Naive thymus-derived CD8-positive, alpha-beta T cell (primary cell): ENCODE measurements at places on chromosomes 4 and X. TPM values are rescaled to one million over a fixed set of nuclear protein-coding genes. Genes with fewer than 3 reads are reported as not detected.

DNA sequence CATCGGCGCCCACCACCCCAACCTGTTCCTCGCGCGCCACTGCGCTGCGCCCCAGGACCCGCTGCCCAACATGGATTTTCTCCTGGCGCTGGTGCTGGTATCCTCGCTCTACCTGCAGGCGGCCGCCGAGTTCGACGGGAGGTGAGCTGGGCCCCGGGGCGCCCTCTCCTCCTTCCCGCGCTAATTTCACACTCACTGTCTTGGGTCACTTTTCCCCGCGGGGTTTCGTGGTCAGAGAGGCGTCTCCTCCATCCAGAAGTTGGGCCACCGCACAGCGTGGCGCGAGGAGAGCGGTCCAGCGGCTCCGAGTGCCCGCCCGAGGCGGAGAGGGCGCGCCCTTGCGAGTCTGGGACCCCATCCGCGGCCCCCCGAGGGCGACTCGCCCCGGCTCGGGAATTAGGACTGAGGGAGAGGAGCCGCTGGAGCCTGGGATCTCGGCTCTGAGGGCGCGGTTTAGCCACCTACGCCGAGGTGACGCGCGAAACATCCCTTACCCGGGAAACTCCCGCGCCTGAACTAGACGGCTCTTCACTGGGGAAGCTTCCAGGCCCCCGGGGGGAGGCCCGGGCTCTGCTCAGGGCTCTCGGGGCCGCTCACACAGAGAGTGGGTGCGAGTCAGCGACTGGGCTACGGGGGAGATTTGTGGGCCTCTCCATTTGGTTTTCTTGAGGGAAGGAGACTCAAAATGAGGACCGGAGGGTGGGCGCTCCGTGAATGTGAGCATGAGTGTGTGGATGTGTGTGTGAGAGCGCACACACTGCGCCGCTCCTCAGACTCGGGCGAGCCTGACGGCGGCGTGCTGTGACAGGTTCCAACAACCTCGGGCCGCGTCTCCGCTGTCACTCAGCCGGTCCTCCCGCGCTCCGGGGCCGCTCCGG, 551 bp downstream of the NPNT start:
- DNase-seq = no peak

- no peak for DNase-seq
Observed at GRCh38 chr4:108337923-108338322, 169.2 kb upstream of the LEF1 start.

The IL9R gene
- 1.4 TPM for total RNA-seq

The CNKSR2 gene
- 19.9 TPM for total RNA-seq

DNA sequence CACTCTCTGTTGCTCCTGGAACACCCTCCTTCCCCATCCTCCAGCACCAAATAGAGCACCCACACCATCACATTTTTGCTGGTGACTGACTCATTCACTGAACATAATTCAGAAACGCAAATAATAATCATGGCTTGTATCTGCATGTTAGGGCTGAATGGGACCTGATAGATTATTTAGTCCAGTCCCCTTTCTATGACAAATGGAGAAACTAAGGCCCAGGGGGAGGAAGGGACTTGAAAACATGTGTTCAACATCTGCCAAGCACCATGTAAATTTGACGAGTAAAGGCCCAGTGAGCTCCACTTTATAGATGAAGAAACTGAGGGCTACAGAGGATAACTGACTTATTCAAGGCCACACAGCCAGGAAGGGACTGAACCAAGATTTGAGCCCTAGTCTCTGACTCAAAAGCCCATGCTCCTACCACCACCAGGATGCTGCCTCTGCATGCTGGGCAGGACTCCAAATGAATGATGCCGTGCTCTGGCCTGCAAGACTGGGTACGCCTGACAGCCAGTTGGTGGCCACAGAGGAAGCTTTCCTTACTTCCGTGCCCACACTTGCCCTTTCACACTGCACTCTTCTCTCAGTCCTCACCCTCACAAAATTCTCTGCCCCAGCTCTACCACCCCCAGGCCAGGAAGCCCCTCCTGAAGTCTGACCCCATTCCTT, 133.3 kb upstream of the PJA1 start:
- no peak for DNase-seq

The VSIG1 gene
- 39.5 TPM for total RNA-seq

The RHOXF2B gene
- total RNA-seq = not detected

- no peak for DNase-seq
Observed at GRCh38 chrX:78822157-78822690, 74.7 kb downstream of the LPAR4 start.

DNA sequence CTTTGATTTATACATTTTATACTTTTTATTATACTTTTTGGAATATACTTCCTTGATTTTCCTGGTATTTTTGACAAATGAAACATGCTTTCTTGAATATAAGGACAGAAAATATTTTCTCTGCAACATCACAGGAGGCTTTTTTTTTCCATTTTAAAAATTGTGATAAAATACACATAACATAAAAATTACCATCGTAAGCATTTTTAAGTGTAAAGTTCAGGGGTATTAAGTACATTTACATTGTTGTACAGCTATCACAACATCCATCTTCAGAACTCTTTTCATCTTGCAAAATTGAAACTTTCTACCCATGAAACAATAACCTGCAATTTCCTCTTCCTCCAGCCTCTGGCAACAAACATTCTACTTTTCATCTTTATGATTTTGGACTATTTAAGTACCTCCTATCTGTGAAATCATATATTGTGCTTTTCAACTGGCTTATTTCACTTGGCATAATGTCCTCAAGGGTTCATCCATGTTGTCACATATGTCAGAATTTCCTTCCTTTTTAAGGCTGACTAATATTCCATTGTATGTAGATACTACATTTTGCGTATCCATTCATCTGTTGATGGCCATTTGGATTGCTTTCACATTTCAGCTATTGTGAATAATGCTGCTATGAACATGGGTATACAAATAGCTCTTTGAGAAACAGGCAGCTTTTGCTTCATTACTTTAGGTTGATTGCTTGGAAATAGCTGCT, 412.6 kb downstream of the RAPGEF2 start:
- DNase-seq = no peak

The MAGEA8 gene
- not detected for total RNA-seq

The PDE6B gene
- 20.7 TPM for total RNA-seq

The STAP1 gene
- 4.0 TPM for total RNA-seq

DNA sequence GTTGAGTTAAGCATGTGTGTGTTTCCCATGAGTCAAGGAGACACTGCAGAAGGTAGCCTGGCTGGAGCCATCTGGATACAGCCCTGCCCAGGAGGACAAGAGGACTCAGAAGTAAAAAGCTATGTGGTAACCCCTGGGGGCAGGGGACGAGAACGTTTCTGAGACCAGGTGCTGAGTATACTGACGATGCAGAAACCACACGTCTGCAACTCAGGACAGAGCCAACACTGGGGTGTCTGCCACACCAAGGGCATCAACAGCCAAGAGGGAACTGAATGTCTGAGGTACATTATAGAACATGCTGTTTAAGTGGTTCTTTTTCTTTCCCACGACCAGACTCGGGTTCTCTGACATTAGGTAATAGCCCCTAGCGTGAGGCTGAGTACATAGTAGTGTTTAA, 94.1 kb upstream of the GPR34 start:
- no peak for DNase-seq

GRCh38 chrX:118825227-118825626, 1.6 kb downstream of the ZCCHC12 start:
- no peak for DNase-seq

The PAGE4 gene
- total RNA-seq = not detected

- no peak for DNase-seq
Observed at GRCh38 chr4:150986085-150986484, 29.0 kb downstream of the LRBA start.

GRCh38 chr4:183011213-183011907, 87.7 kb upstream of the WWC2 start:
- no peak for DNase-seq

The ODAPH gene
- not detected for total RNA-seq

GRCh38 chrX:20437683-20438082, 171.0 kb upstream of the RPS6KA3 start:
- DNase-seq = no peak

DNA sequence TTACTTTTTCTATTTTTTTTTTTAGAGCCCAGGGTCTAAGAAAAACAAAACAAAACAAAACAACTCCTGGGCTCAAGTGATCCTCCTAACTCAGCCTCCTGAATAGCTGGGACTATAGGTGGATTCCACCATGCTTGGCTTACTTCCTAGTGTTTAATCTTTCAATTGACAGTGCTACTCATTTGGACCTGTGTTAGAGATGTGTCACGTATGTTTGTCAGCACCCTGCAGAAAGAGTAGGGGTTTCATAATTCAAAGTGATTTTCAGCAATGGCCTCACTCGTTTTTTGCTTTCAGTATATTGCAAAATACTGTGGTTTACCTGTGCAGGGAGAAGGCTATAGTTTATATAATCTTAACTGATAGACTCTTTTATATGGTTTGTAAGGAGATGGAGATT, 71.6 kb upstream of the TEX13D start:
- no peak for DNase-seq

The KIF4A gene
- 0.08 TPM for total RNA-seq

DNA sequence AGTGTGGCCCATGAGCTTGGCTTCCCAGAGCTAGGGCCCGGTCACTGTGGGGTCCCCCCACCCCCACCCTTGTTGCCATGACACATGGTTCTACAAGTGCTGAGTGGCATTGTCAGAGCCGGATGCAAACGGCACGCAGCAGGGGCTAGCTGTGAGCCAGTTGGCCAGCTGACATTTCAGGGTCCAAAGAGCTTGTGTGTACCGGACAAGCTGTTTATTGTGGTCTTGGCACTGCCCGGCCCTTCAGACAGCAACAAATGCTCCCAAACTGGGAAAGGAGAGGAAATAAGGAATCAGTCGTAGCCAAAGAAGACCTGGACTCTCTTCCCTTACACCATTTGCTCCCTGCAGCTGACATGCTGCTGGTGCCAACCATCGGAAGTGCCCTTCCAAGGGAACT, 36.8 kb downstream of the TSC22D3 start:
- DNase-seq = no peak

DNA sequence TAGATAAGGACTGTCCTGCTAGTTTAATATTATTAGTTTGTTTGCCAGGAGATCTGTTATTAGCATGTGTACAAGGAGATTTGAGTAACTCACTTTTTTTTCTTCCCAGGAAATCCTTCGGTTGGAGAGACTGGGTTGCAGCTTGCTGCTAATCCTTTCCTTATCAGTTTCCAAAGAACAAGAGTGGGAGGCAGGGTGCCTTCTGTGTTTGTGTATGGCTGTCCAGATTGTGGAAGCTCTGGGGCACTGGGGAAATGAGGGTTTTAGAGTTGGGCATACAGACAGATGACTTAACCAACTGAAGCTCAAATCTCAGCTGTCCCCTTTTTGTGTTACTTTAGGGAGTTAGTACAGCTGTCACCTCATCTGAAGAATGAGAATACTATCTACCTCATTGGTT, 12.6 kb upstream of the SUPT20HL1 start:
- DNase-seq = no peak

The SSX4 gene
- not detected for total RNA-seq

DNA sequence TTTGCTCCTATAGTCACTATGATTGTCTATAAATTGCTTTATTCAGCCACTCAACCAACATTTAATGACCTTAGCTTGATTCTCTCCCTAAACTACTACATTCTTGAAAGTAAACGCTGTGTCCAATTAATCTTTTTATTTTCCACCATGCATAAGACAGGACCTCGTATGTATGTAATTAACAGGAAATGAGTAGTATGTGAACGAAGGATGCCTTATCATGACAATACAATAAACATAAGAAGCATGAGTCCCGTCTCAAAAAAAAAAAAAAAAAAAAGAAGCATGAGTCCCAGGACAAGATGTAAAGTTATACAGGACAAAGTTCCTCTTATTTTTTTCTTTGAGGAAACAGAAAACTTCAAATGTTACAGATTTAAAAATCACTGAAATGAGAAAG, 92.5 kb downstream of the PPP3CA start:
- no peak for DNase-seq

The YIPF7 gene
- not detected for total RNA-seq

- DNase-seq = no peak
Observed at GRCh38 chr4:99651016-99651769, 6.4 kb downstream of the C4orf54 start.

GRCh38 chr4:1402516-1403091, 3.6 kb downstream of the NKX1-1 start:
- no peak for DNase-seq

The AIFM1 gene
- total RNA-seq = 25.1 TPM

GRCh38 chr4:59979061-59979460, 1221.1 kb upstream of the ADGRL3 start:
- no peak for DNase-seq

GRCh38 chr4:183413234-183414200, 30.9 kb upstream of the CDKN2AIP start:
- DNase-seq = no peak
